AG10803 (cell line): ENCODE measurements at places on chromosomes 12 and 14.

- DNase-seq: no peak
Observed at GRCh38 chr14:95664546-95664945, 21.7 kb upstream of the TCL1B start.

DNA sequence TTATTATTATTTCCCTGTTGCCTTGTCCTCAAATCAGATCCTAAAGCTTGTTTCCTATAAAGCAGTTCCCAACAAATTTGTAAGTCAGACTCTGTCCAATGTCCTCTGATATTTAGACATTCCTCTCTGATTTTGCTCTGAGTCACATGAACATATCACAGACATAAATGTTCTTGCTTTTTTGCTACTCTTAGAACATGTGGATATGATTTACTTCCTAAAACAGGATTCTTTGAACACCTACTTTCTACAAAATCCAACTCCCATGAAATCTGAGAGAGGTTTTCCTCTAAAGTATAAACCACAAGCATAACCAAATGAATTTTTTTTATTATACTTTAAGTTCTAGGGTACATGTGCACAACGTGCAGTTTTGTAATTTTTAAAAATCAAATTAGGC lies 181.3 kb upstream of the SLC38A2 start:
- DNase-seq: peak; percentile 86

GRCh38 chr12:42779186-42779859 lies 189.8 kb upstream of the PRICKLE1 start:
- DNase-seq: peak; percentile 68

- peak; percentile 55 for DNase-seq
Observed at GRCh38 chr14:26855077-26855753, 257.4 kb upstream of the NOVA1 start.

DNA sequence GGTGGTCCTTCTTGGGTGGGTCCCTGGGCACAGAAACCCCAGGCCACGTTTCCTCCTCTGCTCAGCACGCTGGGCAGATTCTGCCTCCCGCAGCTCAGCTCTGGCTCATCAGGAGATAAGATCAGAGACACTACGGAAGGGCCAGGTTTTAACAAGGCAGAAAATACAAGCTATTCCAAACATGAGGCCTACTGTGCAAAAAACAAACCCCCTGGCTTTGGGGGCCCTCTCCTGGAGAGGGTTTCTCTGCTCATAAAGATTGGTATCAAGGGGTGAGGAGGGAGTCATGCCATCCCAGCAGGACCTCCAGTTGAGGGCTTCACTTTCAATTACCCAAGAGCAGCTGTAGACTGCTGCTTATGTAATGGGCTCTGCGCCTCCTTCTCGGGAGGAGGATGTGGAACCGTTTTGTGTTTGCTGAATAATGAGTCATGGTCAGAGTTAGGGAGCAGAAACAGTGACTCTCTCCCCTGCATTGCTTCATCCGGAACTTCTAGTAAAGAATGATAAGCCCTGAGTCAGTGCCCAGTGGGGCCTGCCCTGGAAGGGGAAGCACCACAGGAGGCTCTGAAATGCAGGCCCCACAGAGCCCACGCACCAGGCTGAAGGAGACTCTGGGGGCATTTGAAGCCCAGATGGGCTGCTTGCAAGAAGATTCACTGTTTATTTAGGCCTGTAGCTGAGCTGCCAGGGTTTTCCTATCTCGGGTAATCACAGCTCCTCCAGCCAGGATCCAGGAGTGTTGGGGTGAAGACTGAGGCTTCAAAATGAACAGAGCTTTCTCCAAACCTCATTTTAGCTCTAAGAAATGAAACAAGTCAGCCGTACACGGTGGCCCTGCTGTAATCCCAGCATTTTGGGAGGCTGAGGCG lies 79.3 kb downstream of the SSPN start:
- DNase-seq: peak; percentile 98

GRCh38 chr12:68530965-68531364 lies 79.7 kb upstream of the RAP1B start:
- peak; percentile 82 for DNase-seq

- DNase-seq: no peak
Observed at GRCh38 chr14:75168586-75169335, 7.7 kb downstream of the TMED10 start.

DNA sequence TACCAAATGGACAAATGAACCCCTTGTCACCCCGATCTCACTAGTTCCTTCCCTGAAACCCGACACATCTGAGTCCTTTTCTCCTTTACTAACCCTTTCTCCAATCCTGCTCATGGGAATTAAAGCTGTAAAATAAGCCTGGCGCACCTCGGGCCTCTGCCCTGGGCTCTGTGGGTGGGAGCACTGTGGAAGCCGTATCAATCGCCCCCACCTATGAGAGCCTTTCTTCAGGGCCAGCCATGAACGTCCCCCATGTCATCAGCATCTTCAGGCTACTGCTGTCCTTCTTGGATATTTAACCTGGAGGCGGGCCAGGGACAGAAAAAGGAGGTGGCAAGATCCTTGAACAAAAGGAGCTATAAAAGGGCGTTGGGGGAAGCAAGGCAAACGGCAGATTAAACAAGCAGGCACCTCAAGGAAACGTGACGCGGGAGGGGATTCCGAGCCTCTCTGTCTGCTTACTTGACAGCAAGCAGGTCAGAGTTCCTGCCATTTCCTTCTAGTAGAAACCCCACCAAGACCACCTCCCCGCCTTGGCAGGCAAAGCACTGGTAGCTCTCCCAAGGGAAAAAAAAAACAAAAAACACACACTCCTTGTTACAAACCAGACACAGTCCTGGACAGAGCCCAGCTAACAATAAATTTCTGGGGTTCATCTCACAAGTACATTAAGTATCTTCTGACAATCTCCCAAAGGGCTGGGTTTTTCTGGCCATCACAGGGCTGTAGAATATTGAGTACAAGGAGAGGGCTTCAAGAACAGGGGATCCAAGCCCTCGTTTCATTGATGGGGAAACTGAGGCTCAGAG lies 62.9 kb downstream of the DPF3 start:
- no peak for DNase-seq

DNA sequence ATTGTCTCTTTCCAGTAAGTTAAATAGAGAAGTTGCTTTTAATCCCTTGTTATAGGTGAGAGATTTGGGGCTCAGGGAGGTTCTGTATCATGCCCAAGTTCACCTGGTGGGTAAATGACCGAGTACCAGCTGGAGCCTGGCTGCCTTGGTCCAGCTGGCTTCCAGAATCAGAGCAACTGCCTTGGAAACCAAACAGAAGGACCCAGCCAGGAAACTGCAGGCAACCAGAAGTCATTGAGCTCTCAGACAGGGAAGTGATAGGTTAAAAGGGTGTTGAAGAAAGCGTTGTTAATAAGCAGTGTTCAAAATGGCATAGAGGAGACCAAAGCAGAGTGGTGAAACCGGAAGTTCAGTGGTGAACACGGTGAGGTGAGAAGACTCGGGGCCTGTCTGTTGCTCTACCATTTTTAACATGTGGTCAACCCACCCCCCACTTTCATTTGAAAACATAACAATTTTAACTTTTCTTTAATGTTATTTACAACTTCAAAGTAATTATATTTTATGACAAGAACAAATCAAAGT lies 54.9 kb downstream of the PLEKHG7 start:
- DNase-seq: no peak

DNA sequence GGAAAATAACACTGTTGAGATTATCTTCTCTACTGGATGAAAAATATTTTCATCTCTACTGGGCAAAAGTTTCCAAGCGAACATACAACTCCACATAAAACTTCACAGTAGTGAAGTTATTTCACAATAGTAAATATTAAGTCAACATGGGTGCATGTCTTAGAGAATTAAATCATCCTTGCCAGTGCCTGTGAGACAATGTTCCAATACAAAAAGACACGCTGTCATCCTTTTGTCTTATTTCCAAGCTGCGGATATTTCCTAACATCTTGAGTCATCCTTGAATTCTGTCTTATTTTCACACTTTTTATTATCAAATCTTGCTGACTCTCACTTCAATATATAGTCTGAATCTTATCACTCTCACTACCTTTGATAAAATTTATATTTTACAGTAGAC lies 142.9 kb upstream of the KITLG start:
- DNase-seq: peak; percentile 91

GRCh38 chr14:103744621-103745395 lies 29.2 kb downstream of the ZFYVE21 start:
- DNase-seq: no peak

- peak; percentile 50 for DNase-seq
Observed at GRCh38 chr12:50061946-50062686, 4.7 kb downstream of the ASIC1 start.

- DNase-seq: peak; percentile 81
Observed at GRCh38 chr14:91173221-91173670, 59.4 kb downstream of the DGLUCY start.

- peak; percentile 26 for DNase-seq
Observed at GRCh38 chr12:82415402-82415801, 57.1 kb downstream of the METTL25 start.

- DNase-seq: no peak
Observed at GRCh38 chr14:63371033-63371432, 52.3 kb upstream of the GPHB5 start.

DNA sequence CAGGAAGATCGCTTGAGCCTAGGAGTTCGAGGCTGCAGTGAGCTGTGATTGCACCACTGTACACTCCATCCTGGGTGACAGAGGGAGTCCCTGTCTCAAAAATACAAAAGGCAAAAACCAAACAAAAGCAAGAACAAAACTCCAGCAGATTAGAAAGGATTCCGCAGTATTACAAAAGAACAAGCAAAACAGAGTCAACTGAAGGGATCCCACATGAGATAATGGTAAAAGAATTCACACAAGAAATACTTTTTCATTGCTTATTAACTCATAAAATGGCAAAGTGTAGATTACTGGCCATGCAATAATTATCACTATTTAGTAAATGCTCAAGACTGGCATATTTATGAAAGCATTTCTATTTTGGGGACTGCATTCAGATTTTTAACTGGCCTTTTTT lies 35.4 kb downstream of the BEST3 start:
- DNase-seq: no peak

GRCh38 chr12:120687578-120688289 lies 785 bp downstream of the MLEC start:
- DNase-seq: peak; percentile 25

DNA sequence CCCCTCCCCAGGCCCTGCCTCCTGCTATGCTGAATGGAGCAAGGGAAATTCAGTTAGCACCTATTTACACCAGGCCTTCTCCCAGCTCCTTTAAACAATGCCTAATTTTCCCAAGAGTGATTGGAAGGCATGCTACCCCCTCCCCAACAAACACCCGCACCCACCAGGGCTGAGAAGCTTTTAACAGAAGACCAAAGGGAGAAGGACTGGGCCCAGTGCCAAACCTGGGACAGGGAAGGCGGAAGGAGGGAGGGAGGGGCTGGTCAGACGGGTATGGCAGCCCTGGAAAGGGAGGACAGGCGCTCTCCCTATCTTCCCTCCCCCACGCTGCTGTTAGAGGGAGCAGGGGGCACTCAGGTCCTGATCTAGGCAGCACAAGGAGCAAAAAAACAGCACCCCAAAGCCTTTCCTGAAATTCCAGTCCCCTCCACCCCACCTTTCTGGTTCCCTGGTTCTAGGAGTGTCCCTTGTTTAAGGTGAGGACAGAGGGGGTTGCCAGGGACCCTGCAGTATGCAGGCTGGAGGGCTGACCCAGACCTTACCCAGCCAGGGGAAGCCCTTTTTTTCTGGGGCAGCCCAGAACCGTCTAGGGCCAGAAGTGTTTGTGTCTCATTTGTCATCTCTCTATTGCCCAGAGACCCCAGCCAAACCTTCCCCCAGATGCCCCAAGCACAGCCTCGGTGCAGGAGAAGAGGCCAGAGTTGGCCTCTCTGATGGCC lies 2.4 kb upstream of the KRT8 start:
- no peak for DNase-seq

- no peak for DNase-seq
Observed at GRCh38 chr14:61504901-61505300, 183.5 kb downstream of the PRKCH start.

GRCh38 chr14:103519043-103519836 lies 3.4 kb downstream of the CKB start:
- peak; percentile 59 for DNase-seq

- peak; percentile 20 for DNase-seq
Observed at GRCh38 chr14:35533357-35534207, at the start of gene INSM2. TSS of gene INSM2 (plus strand) at chr14:35534164. CDS start at chr14:35534253, 89 bp downstream.

DNA sequence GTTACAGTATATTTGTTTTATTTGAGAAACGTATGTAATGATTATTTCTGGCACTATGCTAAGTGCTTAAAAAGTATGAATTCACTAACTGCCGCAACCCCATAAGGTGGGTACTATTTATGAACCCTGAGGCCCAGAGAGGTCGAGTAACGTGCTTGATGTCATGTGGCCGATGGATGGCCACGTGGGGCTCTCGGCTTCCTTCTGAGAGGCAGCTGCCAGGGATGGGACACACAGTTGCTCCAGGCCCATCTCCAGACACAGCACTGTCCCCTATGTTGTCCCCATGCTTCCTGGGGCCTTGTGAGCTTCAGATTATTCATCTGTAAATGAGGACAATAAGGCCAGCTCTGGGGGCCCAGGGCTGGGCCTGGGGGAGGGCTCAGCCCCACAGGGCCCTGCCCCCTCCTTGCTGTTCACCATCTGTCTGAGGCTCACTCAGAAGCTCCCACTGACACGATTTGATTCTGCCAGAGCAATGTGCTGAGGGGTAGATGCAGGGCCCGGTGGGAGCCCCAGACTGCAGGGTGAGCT lies 115.0 kb downstream of the CALM1 start:
- no peak for DNase-seq

DNA sequence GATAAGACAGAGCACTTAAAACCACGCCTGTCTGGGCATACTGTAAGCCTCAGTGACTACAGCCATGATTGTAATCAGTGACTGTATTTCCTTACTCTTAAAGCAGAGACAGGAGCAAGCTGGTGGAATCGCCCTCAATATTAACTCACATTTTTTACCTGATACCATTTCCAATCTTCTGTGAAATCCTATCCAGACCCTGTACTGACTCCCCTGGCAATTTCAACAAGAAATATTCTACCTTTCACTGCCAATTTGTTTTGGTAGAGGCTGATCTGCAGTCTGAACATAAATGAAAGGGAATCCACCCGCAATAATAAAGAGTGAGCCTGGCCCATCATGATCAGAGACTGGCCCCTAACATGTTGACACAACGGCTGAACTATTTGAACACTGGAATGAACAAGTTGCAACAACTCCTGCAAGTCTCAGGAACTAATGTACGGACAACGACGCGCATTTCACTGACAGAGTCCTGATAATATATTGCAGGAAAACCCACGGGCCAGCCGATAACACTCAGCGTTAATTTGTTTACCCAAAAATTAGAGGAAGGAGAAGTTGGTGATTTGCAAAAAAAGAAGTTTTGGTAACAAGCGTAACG lies 195.5 kb upstream of the BTG1 start:
- DNase-seq: no peak
